ENCODE measurements at places on chromosomes 12 and 14.

DNA sequence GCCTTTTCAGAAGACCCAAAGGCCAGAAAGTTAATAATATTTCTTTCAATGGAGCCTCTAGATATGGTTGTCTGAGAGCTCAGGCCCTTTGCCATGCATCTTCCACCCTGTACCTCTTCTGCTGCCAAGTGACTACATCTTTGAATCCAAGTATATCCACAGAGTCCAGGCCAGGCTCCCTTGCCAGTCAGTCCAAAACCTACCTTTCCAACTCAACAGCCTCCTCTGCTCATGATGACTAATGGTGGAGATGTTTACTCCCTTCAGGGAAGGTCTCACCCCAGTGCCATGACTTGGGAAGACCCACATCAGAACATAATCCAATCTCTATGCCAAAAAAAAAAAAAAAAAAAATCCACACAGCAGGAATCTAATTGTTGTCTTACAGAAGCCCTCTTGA lies 20.4 kb downstream of the TTC9 start:
- ATAC-seq = peak; percentile 52

DNA sequence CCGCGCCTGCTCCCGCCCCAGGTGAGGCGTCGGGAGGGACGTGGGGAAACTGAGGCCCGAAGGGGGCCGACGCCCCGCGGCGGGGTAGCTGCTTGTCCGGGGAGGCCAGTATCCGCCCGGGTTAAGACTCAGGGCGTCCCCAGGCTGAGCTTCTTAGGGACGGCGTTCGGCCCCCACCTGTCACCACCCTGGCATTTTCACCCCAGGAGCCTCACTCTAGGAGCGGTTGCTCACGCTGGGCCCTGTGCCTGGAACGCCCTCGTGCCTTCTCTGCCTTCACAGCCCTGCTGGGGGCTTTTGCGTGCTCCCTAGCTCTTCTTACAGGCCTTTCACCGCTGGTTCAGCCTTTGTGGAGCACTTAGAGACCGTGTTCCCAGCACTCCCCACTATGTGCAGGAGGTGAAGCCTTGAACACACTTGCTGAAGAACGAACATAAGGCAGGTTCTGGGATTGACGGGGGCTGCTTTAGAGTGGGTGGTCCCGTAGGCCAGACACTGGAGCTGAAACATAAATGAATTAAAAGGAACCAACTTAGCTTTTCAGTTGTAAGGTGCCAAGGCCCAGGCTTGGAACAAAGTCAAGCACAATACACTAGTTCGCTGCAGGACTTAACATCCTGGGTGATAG lies 601 bp downstream of the ZNF839 start:
- no peak for ATAC-seq

GRCh38 chr12:62817556-62818271 lies 117.2 kb downstream of the PPM1H start:
- no peak for ATAC-seq

DNA sequence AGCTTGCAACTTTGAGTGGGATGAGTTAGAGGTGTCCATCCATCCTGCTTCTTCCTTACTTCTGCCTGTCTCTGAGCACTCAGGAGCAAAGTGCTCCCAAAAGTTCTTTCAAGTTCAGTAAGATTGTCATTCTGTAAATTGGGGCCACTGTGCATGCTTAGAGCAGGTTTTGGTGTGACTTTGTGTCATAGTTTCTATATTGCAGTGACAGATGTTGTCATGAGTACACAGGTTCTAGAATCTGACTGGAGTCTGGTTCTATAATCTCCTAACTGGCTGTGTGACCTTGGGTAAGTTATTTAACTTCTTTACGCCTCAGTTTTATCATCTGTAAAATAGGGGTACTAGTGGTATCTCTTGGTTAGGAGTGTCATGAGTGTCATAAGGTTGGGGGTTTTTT lies 202.7 kb upstream of the BCL2L14 start:
- ATAC-seq = no peak

- ATAC-seq = no peak
Measured at GRCh38 chr12:53050426-53051057, 677 bp downstream of the TNS2 start.

DNA sequence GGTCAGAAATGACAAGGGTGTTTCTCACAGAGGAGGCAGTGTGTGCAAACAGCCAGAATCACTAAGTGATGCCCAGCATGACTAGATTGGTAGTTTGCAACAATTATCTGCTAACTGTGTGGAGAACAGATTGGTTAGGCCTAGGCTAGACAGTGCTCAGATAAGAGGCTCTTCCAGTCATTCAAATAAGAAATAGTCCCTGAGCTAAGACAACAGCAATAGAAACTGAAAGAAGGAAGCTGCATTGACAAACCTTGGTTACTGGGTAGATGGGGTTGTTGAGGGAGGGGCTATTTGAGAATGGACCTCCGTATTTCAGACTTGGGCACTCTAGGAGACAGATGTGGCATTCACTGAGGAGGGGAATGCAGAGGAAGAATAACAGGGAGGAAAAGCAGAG lies 255.0 kb upstream of the NPAS3 start:
- ATAC-seq = no peak

DNA sequence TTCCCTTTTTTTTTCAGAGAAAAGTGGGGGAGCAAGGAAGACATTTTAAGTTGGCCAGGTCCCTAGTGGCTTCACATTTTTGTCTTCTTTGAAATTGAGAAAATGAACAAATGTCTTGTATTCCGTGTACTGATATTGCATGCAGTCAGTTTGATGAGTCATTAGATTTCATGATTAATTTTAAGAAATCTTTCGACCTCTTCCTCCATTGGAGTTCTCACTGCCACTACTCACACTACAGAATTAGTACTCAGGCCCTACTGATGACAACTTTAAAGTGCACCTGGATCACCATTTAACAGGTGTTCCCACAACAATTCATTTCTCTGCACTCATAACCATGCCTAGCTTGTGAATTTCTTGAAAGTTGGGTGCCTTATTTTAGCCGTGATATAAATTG lies 50.5 kb downstream of the SAMD4A start:
- no peak for ATAC-seq

DNA sequence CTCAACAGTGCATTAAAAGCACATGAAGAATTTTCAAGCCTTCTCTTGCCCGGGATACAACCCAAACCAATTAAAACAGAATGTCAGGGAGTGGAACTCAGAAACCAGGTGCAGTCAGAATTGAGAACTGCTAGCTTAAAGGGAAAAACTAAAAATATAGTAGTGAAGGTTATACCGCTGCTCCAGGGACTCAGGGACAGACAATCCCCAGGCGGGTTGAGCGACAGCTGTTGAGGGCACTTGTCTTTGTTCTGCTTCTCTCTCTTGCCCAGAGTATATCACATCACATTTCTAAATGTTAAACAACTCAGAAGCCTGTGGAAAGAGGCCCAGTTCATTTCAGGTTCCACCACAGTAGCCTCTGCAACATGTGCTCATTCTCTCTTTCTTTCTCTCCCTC lies 93.1 kb downstream of the SLC5A8 start:
- ATAC-seq = no peak

- ATAC-seq = peak; percentile 100
Measured at GRCh38 chr12:22624870-22625761, at the start of gene ETNK1. Gene ETNK1, plus strand, starts transcription at chr12:22625171. Its CDS starts 260 bp downstream, at chr12:22625431.

DNA sequence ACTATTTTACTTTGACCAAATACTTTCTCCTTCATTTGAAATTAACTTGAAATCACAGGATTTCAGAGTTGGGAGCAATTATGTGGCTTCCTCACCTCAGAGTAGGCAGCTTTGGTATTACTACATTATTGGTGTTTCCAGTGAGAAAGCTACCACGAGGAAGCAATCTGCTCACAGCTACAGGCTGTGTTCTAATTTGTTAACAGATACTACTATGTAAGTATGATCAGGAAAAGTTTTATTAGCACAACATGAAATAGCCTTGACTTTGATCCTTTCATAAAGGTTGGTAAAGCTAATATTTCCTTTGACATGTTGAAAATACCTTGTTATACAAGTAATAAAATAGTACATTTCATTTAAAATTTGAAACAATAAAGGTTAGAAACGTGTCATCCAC lies 30.6 kb downstream of the TAOK3 start:
- ATAC-seq = no peak

Data from esophagus mucosa (tissue), 1 donor.